RWPE1 (cell line): ENCODE measurements at places on chromosomes 3 and 15.

GRCh38 chr3:174094669-174095068 is 697.1 kb downstream of the NLGN1 start:
- no peak for DNase-seq

DNA sequence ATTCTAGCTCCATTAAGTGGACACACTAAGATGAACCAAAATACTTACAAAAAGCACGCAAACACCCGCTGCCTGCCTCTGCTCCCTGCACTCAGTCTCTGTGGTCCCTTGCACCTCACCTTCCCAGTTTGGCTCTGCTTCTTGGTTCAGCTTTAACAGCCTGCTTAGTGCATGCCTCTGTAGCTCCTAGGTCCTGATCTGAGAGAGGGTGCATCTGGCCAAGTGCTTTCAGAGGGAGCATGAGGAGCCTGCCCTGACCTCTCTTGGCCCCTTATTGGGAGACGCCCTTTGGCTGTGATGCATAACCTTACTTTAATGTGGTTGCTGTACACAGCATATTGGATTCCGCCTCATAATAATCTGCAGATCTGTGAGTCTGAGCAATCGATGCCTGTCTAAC is 21.2 kb upstream of the ATP10A start:
- no peak for DNase-seq

GRCh38 chr3:127884041-127884440 is 31.0 kb upstream of the KBTBD12 start:
- DNase-seq: no peak

DNA sequence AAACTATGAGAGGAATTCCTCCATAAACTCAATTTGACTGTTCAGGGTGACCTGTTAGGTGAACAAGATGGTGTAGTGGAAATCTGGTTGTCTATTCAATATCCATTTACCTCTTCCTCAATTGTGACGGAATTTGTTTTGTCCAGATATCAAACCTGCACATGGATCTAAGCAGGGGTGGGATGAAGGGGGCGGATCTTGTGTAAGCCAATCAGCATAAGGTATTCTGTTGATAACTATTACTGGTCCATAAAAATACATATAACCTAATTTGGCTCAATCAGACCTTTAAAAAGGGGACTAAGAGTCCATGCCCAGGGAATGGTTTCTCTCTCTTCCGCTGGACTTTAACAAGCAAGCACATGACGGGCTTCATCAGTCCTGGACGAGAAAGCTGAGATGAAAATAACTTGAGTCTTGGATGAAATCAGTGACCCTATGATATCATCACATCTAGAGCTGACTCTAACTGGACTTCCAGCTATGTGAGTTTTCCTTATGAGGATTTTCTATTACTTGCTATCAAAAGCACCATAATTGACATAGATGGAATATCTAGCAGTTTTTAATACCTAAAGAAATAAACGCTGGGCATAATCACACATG is 5.7 kb upstream of the POPDC2 start:
- no peak for DNase-seq

DNA sequence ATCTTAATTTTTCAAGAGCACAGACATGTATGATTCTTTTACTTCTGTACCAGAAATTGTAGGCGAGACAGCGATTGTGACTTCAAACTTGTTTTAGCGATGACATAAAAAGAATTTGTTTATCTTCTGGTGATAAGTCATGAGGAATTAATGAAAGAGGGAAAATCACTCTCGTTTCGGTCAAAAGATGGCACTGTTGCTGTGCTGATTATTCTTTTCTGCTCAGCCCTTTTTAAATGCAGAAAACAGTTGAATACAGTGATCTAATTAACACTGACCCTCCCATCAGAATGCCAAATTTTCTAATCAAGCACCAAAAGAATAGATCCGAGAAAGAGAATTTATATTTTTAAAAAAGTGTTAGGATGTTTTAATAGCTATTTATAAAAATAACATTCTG is 52.6 kb downstream of the NSUN3 start:
- DNase-seq: peak; percentile 26
